ENCODE measurements at places on chromosomes 3 and 15.

GRCh38 chr15:101526021-101526420, 36.5 kb upstream of the PCSK6 start:
- no peak for DNase-seq

- peak; percentile 17 for DNase-seq
These were observed 161.3 kb downstream of the ABHD5 start for GRCh38 chr3:43852066-43852465.

GRCh38 chr3:17994167-17994566, 251.7 kb upstream of the TBC1D5 start:
- DNase-seq, result no peak

DNA sequence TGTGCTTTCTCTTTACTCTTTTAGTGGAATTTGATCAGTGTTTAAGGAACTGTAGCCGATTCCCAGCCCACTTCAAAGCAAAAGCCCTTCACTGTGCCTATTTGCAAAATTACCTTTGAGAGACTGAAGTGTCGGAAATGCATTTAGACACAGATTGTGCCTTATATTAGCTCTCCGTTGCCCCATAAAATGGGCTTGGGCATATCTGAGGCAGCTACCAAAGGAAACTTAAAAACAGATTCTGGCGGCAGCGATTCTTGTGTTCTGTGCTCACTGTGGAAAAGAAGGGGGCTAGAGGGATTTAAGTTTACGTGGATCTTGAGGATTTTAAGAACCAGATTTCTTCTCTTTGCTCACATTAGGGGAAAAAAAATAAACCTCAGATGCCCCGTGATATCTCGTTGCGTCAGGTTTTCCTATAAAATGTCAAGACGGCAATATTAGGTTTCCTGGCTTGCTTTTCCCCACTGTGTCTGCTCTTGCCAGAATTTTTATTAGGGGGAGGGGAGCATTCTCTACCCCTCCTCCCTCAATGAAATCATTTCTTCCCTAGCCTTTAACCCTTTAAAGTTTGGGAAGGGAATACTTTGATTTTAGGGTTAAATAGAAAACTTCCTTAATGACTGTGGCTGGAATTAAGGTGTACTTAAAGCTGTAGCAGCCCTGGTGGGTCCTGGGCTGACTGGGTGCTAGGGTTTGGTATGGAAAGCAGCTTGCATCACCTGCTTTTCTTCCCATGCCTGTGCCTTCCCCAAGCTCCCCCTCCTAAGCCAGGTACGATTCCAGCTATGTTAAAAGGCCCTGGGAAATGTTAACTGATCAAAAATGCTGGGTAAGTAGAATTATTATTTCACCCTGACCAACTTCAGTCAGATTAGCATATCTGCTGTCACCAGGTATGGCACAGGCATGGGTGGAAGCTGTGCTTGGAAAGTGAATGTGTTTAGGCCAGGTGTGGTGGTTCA, 73.8 kb downstream of the SMAD3 start:
- no peak for DNase-seq

GRCh38 chr3:18808429-18808828, 339.9 kb upstream of the KCNH8 start:
- DNase-seq, result no peak

GRCh38 chr3:107977221-107978130, 113.4 kb downstream of the CD47 start:
- DNase-seq, result no peak

- DNase-seq, result no peak
These were observed 23.1 kb upstream of the GABPB1 start for GRCh38 chr15:50377867-50378751.

DNA sequence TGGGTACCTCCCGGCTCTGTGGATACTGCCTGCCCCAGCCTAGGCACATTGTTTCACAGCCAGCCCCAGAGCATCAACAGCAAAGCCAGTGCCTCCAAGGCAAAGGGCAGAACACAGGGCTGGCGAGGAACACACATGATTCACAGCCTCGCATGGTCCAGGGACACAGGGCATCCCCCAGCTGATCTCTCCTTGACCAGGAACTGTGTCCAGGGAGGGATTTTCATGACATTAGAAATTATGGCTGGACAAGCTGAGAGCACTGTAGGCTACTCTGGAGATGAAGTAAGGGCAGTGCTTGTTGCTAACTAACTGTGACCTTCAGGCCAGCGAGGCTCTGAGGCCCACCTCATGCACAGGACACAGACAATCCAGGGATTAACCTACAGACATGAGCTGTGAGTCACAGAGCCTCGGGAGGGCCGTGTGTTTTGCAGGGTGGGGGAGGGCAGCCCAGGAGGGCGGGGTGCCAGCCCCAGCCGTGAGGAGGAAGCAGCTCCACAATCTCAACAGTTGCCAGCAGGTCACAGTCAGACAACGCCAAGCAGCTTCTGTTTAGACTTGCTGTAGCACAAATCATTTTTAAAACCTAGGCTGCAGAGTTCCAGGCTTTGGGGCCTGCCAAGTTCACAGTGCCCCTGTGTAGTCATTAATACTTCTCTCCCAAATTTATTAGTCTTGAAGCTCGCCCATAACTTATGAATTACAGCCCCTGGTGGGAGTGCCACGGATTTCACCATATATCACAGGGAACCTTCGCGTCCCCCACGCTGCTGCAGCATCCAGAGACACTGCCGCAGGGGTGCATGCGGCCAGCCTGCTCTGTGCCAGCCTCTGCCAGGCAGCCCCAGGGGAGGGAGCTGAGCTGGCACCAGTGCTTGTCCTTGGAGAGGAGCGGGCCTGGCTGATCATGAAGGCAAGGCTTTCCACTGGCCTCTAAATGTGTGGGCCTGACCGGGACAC, 114.7 kb downstream of the ETFA start:
- peak; percentile 64 for DNase-seq

- no peak for DNase-seq
These were observed 67.9 kb downstream of the BFSP2 start for GRCh38 chr3:133467780-133468179.

DNA sequence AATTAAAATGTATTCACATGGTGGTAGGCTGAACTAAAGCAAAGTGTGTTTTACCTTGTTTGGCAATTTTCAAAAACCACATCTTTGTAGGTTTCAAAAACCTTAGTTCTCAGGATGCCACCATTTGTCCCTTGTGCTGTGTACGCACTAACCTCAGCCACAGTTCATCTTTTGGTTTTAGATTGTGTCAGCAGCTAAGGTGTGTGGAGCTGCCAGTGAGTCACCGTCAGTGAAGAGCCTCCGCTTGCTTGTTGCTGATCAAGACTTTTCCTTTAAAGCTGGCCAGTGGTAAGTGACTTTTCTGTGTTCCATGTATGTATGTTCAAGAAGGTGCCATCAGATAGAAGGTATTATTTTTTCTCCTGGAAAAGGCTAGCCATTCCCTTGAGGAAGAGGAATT, 21.1 kb downstream of the OXNAD1 start:
- DNase-seq, result no peak

DNA sequence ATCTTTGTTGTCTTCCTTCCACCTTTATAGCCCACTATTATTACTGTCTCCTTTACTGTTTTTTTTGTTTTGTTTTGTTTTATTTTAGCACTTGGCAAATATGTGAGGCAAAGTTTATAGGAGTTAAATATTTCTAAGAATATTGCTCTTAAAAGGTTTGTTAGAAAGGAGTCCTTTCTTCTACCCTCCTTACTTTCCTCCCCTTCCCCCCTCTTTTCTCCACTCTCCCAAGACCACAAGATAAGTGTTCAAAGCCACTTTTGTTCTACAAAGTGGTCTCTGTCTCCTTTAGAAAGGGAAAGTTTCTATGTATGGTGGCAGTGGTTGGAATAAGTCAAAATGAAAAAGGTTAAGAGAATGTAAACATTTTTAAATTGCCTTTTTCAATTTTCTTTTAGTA, 130.7 kb upstream of the TSC22D2 start:
- no peak for DNase-seq

DNA sequence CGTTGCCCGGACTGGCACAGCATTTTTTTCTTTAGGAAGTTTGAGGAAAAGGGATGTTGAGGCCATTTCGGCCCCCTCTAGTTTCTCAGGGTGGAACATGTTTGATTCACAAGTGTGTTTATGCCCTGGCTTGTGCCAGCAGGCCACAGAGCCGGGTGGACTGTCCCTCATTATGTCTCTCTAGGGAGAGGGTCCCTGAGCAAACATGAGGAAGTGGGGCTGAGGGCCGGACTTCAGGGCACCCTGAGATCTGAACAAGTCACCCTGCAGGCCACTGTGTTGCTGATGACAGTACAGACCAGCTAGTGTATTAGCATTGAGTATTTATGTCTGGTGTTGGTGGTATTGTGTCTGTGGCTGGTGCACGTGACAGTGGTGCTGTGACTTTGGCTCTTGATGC, 34.9 kb downstream of the RNU5B-1 start:
- DNase-seq, result no peak

- no peak for DNase-seq
These were observed 26.1 kb downstream of the ABTB1 start for GRCh38 chr3:127698691-127699415.

DNA sequence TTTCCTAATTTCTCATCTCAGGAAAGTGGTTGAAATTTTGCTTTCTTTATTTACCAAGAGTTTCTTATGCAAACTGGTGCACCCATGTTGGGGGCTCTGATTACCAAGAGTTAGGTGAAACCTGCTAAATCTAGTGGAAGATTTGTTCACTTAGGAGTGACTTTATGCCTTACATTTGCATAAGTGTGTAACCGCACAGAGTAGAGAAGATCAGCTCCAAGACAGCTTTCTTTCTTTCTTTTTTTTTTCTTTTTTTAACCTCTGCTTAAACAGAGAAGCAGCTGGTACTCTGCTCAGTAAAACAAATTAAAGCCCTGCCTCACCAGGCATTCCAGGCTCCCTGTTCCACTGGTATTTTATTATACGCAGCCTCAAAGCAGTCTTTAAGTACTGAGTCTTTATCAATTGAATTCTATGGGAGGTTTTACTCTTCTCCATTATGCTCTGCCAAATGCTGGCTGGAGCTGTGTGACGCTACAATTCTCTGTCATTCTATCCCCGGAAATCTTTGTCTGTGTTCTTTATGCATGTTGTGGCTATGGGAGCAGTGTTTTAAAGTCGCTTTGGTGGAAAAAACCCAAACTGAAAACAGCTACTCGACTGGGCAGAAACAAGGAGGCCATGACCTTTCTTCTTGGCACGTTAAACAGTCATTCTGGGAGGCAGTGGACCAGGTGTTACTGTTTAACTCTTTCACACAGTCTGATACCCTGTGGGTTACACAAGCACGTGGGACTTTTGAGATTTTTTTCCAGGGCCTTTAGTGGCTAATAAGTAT, 55.2 kb upstream of the GBE1 start:
- DNase-seq, result no peak
